ENCODE measurements at places on chromosomes 3 and 15. TPM values are rescaled to one million over a fixed set of nuclear protein-coding genes. Genes with fewer than 3 reads are reported as not detected.

GRCh38 chr3:180229113-180229512, 192.4 kb upstream of the PEX5L start:
- DNase-seq, result no peak

DNA sequence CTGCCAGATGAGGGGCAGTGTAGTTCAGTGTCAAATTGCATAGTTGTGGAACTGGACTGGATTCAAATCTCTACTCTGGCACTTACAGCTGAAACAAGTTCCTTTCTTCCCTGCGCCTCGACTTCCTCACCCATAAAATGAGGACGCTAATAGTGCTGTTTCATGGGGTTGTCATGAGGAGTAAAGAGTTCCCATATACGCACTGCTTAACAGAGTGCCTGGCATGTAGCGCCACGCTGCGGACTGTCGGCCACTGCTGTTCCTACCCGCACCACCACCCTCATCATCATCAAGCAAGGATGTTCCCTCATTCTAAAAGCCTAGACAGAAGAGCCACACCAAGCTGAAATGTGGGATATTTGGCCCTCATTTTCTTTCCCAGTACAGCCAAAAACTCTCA, 91.9 kb downstream of the CHDH start:
- no peak for DNase-seq

The DNAH12 gene
- total RNA-seq, result not detected

- no peak for DNase-seq
These were observed 34.0 kb downstream of the ZDHHC23 start for GRCh38 chr3:113981803-113982202.

The SNRPN gene
- 96.4 TPM for total RNA-seq

GRCh38 chr3:129485721-129486663, 42.4 kb upstream of the RHO start:
- peak; percentile 82 for DNase-seq

- peak; percentile 78 for DNase-seq
These were observed 37.8 kb upstream of the USP3 start for GRCh38 chr15:63466378-63467192.

DNA sequence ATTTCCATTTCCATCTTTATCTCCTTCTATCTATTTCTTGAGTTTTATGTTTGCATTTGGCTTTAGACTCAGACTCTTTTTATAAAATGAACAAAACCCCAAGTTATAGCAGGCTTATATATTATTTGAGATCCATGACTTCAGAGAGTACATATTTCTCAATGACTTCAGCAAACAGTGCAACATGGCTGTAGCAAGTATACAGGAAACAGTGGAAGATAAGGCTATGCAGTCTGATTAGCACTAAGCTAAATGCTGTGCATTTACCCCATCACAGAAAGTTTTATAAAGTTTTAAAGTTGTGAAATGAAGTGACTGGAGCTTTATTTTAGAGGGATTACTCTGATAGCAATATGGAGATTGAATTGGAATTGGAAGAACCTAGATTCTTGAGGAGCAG, 463.5 kb upstream of the TGFBR2 start:
- DNase-seq, result no peak

DNA sequence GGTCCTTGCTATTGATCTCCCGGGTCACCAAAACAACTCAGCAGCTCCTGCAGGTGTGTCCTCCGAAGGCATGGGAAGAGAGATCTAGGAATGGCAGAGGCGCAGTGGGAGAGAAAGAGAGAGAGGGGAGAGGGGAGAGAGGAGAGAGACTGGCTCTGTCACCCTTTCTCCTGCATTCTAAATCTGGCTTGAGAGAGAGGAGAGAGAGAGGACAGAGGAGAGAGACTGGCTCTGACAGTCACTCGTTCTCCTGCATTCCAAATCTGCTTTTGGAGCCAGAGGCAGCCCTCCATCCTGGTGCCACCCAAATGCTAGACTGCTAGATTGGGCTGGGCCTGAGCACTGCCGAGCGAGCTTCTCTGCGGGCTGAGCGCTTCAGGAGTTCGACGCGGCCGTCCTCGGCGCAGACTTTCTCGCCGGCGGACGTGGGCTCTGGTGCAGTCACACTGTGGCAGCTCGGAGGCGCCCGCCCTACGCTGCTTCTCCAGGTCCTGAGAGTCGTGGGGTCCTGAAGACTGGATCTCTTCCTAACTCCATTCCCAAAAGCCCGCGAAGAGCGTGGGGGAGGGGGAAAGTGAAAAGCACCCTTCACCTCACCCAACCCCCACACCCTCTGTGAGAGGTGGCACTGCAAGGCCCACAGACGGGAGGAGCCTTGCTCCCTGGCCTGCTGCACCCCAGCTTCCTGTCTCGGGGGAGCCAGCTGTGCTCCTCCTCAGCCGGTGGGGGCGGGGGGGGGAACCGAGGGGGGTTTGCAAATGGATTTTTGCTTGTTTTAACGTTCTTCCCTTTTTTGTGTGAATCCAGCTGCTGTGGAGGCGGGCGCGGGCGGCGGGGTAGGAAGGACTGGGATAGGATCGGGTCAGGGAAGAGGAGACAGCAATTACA, 222.3 kb downstream of the MEIS2 start:
- DNase-seq, result no peak

DNA sequence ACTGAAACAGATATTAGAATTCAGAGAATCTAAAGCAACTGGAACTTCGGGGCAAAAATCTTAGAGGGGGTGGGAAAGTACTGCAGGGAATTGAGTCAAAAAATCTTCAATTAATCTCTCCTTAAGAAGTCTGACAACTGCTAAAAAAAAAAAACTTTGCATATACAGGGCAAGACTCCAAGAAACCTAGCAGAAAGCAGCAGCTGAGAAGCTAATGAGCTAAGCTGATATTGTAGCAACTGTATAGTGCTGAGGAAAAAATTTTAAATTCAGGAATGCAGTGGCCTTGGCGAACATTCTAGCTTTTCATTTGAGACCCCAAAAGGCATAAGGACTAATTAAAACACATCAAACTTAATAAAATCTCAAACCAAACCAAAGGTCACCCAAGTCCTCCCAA, 113.6 kb downstream of the SCAPER start:
- DNase-seq, result no peak

The MORC1 gene
- not detected for total RNA-seq

DNA sequence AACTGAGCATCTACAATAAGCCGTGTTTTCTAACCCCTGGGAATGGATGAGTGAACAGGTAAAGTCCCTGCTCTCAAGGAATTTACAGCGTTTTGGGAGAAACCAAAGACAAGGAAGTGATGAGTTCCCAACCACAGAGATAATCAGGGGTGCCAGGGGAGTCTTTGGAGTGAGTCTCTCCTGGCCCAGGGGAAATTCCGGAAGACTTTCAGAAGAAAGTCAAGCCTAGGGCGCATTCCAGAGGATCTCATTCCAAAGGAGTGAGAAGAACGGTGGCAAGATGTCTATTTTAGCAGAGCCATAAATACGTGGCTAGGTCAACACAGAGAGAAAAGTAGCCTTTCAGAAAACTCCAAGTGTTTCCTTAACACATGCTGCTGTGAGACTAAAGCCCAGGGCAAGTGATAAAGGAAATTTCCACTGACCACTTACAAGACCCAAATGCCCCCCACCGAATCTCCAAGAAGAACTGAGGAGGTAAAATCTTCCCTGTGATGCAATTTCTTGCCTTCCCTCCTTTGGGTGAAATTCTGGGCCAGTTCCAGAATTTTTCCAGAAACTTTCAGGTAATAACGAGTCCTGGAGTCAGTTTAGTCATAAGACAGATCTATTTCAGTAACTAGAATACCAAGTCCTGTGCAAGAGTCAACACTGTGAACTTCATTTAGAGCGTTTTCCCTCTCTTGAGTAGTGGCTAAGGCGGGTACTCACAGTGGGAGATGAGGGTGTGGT, 437.4 kb downstream of the NR2F2 start:
- no peak for DNase-seq

- peak; percentile 93 for DNase-seq
These were observed 2.2 kb downstream of the MAPK6 start for GRCh38 chr15:52021128-52021671.

DNA sequence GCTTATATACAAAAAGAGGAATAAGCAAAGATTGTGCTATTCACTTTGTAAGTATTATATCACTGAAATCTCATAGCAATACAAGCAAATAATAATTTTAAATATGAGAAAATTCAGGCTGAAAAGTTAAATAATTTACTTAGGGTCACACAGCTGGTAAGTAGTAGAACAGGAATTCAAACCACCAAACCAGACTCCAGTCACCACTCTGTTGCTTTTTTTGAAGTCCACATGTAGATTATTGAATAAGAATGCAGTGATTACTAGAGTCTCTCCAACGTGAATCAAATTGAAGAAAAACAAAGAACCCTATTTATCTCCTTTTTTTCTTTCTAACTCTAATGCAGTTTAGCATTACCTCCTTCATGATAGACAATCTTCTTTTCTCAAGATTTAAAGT, 15.9 kb downstream of the SPICE1 start:
- no peak for DNase-seq

The FOXB1 gene
- total RNA-seq, result not detected

The CSTA gene
- not detected for total RNA-seq

The FOXL2 gene
- total RNA-seq, result not detected

DNA sequence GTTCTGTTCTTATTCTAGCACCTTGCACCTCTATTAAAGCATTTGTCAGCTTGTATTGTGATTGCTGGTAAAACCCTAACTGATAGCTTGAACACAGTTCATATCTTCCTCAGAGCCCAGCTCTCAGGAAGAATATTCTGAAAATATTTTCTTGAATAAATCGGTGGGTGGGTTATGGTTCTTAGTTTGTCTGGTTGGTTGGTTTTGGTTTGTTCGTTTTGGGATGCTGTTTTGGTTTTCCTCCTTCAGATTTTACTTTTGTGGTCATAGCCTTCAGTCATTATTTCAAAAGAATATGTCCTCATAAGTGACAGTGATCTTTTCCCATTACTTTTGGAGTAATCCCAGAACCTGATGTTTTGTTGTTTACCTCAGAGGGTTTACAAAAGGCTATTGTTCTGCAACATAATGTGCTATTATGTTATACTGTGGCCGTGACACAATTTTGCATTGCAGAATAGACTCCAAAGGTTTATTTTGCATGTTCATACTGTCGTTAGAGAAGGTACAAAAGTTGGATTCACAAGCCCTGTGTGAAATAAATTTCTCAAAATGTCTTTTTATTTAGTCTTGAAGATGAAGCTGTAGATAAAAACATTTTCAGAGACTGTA, 2.7 kb upstream of the TMEM87A start:
- DNase-seq, result no peak

DNA sequence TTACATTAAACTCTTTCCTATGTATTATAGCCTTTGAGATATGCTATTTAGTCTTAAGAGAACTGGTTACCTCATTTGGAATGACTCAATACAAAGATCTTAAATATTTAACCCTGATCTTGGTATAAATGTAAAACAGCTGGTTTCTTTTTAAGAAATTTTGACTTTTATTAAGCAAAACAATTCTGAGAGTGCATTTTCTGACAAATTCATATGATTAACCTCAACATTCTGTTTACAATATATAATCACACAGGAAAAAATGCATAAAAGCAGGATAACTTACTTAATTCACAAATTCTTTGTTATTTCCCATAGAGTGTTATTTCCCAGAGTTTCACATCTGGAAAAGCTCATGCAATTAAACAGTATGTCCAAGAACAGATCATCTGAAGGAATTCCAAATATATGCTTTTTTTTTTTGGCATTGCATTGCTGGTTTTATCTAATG, 400.4 kb upstream of the THBS1 start:
- DNase-seq, result no peak

DNA sequence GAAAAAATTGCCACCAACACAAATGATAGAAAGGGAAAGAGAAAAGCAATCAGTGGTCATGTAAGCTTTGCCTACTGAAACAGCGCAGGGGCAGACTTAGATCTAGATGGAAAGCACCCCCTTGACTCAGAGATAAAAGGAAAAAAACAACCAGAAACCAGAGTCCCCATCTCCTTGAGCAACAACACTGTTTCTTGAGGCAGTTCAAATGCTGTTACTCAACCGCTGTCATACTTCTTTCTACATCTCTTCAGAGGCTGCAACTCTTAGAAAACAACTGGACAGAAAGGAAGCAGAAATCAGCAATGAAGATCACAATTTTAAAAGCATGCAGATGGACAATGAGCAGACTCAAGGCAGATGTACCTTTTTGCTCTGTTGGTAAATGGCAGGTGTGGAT, 36.5 kb downstream of the FSIP1 start:
- no peak for DNase-seq

DNA sequence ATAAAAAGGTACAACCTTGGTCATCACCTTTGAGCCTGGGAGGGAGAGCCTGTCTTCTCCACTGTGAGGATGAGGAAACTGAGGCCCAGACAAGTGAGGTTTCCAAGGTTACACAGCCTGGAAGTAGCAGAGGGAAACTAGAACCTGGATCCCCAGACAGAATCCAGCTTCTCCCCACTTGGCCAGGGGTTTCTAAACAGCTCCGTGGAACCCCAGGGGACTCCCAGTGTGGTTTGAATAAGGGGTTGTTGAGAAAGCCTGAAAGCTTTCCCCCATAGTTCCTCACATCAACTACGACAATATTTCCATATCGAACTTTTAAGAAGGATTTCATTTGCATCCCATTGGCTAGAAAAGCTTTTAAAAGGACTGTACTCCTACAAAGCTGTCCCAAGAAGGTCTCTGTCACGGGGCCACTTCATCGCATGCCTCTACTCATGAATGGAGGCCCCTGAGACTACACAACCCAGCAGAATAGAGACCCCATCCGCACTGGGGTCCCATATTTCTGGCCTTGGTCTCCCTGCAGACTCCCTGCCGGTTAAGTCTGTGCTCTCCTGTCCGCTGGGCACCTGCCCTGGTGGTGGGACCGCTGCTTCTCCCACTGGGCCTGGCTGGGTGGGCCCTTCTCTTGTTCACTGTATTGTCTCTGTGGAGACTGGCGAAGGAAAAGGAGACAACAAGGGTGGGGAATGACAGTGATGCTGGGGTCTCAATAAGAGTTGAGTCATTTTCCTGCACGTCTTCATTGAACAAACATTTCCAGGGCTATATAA, 178.5 kb downstream of the SMAD6 start:
- DNase-seq, result no peak

DNA sequence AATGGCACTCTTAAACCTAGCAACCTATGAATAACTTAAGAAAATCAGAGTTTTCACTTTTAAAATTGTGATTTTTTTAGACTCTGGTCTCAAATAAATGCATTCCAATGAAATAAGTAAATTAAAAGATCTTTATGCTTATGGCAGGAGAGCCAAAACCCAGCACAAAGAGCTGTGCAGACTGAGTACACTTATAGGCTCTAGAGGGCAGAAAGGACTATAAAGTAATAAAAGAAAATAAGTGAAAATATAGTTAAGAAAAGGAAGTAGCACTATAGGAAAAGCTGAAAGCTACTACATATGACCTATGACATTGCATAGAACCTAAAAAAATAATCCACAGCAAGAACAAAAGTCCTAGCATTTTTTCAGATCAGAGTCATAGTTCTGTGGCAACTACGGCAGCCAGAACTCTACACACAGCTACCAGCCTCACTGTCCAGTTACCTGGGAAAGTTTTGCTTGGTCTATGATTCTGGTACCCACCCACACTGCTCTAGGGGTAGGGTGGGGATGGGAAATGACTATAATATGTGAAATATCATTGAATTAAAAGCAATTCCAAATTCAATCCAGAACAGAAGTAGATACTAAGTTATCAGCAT, 30.5 kb downstream of the CLASP2 start:
- DNase-seq, result peak; percentile 15
